ENCODE measurements at places on chromosomes 3 and 15.

DNA sequence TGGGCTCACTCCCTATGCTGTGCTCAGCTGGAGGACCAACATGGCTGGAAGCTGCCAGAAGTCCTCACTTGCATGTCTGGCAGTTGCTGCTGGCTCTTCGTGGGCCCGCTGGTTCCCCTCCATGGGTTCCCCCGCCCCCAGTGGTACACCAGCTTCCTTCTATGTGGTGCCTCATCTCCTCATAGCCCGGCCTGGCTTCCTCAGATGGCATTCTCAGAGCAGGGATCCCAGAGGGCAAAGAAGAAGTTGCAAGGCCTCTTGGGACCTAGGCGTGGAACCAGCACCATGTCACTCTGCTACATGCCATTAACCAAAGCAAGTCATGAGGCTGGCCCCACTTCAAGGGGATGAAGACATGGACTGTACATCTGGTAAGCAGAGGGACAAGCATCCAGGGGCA, 2.9 kb upstream of the CFAP92 start:
- DNase-seq: no peak

DNA sequence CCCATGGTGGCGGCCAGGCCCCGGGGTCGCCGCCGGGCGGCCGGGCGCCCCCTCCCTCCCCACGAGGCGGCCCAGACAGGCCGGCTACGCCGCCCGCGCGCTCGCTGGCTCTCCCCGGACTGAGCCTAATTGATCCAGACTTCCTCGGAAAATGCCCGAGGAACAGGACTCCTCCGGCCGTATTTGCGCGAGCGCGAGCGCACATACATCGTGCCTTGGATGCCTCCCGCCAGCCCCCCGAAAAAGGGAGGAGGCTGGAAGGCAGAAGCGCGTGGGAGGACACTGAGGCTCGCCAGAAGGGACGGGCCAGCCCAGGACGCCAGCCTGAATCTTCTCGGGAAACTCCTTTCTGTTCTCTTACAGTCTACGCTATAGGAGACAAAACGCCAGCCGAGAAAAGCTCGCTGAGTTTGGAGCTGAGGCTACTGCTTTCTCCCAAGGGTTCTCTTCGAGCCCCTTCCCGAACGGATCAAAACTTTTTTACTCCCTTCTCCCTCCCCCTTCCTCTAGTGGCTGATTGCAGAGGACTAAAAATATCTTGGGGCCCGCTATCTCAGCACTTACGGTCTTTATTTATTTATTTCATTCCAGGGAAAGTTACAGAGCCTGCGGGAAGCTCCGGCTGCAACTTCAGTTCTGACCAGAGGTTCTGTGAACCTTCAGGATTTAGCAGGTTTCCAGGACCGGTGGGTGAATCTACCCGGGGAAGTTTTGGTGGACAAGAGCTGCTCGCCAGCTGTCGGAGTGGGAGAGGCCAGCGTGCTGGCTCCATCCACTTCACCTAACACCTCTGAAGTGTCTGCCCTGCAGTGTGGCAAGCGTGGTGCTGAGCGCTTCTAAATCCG, at the start of gene PDZRN3:
PDZRN3 (minus strand) TSS at position 121 of the 845 bp plus-strand sequence.
- DNase-seq: no peak

DNA sequence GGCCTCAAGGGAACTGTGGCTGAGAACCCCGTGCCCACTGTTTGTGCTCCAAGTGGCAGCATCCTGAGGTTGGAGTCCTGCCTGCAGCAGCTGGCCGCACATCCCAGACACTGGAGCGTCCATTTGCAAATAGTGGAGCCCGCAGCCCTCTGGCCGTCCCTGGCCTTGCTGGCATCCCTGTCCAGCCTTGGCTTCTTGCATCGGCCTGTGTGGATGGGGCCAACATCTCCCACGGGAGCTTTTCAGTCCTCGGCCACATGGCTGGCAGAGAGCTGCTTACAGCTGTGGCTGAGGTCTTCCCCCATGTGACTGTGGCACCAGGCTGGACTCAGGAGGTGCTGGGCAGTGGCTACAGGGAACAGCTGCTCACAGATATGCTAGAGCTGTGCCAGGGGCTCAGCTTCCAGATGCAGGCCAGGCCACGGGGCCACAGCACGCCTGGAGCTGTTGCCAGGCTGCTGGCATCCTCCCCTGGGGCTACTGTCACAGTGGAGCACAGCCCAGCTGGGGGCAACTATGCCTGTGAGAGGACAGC, 71.2 kb downstream of the FAM43A start:
- DNase-seq: no peak

- no peak for DNase-seq
Measured at GRCh38 chr3:71376503-71376902, 207.0 kb downstream of the FOXP1 start.

DNA sequence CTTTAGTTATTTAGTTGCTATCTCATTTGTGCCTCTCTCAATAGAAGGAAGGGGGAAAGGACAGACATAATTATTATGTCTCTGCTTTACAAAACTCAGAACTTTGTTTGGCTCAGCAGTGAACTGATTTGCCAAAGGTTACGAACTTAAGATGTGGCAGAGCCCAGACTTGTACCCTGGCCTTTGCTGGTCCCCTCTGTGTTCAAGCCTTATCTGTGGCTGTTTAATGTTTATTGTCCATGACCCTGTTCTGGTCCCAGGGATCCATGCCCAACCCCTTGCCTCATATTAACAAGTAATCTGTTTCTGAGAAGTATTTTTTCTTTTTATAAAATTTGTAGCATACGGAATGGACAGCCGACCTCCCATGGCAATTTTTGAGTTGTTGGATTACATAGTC, 10.7 kb downstream of the SNAPC5 start:
- DNase-seq: no peak

DNA sequence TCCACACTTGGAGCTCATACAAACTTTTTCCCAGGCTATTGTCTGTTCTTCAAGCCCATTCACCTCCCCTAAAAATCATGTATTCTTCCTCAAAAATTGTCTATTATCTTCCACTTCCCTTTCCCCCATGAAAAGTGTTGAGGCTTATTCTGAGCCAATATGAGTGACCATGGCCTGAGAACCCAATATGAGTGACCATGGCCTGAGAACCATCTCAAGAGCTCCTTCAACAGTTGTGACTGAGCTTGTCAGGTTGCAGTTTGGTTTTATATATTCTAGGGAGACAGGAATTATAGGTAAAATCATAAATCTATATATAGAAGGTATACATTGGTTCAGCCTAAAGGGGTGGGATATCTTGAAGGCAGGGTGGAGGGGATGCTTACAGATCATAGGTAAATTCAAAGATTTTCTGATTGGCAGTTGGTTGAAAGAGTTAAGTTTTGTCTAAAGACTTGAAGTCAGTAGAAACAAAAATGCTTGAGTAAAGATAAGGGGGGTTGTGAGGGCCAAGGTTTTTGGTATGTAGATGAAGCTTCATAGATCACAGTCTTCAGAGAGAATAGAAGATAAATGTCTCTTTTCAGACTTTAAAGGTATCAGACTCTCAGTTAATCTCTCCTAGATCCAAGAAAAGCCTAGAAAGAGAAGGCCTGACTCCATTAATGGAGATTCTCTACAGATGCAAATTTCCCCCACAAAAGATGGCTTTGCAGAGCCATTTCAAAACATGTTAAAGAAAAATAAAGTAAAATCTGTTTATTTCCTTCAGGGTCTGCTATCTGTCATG, 95.8 kb downstream of the TGFBR2 start:
- DNase-seq: no peak

- DNase-seq: no peak
Measured at GRCh38 chr3:2790266-2790815, 319.8 kb downstream of the IL5RA start.

- no peak for DNase-seq
Measured at GRCh38 chr3:12777171-12777570, 18.1 kb upstream of the TMEM40 start.

- no peak for DNase-seq
Measured at GRCh38 chr15:83927704-83928391, 273.9 kb downstream of the ADAMTSL3 start.

GRCh38 chr15:27353856-27354255, 382.9 kb downstream of the GABRG3 start:
- no peak for DNase-seq

DNA sequence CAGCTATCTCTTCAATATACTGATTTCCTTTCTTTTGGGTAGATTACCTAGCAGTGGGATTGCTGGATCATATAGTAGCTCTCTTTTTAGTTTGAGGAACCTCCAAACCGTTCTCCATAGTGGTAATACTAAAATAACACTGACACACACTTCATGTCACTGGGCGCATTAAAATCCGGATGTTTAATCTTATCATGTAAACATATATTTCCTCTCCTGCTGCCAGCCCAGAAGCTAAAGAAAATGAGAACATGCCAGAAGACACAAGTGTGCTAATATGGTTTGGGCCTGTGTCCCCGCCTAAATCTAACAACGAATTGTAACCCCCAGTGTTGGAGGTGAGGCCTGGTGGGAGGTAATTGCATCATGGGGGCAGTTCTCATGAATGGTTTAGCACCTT, 23.6 kb upstream of the KCNMB2 start:
- no peak for DNase-seq
